ENCODE measurements at places on chromosomes 3 and 15.
A peak's percentile ranks its signal among the peaks of the same experiment; 100 is the strongest.

DNA sequence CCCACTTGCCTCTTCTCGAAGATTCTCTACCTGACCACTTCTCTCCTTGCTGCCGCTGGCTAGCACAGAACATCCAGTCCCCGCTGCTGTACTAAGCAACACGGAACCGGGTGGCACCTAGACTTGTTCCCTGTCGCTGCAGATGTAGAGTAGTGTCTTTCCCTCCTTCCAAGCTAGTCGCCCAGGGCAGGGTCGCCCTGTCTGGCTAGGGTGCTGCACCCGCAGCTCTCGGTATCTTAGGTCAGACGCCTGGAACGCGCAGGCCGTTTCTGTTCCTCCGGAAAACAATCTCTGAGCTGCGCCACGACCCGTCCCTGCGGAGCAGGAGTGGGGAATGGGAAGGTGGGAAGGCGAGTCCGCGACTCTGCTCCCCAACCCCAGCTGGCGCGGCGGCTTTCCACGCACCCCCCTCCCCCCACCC, 758 bp upstream of the SNX33 start:
- peak; percentile 29 for DNase-seq

DNA sequence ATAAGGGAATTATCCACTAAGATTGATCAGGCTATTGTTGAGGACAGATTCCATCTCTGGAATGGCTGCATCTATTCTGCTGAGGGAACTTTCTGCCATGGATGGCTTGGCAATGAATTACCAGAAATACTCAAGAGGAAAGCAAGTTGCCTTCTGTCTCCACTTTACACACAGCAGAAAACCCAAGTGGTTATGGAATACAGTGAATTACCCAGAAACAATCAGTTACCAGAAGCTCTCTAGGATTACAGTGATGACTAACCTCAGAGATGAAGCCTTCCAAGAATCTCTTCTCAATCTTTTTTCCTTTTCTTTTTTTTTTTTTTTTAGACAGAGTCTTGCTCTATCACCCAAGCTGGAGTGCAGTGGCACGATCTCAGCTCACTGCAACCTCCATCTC, 183.3 kb downstream of the WDR76 start:
- DNase-seq, result no peak

DNA sequence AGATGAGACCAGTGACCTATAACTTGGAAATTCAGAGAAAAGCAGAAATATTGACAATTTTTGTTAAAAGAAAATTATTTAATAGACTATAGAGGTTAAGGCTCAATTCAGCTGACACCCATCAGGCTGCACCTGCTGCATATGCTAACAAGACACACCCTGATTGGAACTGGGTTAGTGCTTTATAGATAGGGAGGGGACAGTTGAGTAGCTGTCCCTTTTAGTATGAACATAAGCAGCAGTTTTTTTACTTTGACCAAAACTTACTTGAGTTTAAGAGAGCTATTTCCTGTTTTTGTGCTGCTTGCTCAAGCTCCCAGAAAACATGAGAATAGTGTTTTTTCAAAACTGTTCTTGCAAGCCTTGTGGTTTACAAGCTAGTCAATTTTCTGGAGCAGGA, 292.6 kb downstream of the LRRC3B start:
- no peak for DNase-seq

- no peak for DNase-seq
Measured at GRCh38 chr3:193774272-193774915, 181.4 kb downstream of the OPA1 start.

- DNase-seq, result no peak
Measured at GRCh38 chr3:60337421-60337820, 913.8 kb downstream of the FHIT start.

DNA sequence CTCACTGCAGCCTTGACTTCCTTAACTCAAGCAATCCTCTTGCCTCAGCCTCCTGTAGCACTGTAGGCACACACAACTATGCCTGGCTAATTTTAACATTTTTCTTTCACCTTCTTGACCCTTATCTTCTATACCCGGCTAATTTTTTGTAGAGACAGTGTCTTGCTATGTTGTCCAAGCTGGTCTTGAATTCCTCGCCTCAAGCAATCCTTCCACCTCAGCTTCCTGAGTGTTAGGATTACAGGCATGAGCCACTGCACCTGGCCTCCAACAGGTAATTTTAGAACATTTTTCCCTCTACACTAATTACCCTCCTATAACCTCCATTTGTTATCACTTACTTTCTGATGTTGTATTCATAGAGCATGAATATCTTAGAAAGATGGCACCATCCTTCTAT, 60.3 kb downstream of the SPG11 start:
- DNase-seq, result no peak

DNA sequence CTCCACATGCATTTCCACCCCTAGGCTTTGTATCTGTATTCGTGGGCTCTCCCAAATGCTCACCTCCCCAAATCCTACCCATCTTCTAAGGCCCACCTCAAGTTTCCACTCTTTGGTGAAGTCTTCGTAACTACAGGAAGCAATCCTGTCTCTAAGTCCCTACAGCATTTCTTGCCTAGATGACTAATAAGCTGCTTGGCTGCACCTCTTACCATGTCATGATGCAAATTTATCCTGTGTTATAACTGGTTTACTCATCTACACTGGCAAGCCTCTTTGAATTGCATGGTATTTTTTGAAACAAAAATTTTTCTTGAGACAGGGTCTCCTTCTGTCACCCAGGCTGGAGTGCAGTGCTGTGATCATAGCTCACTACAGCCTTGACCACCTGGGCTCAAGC, 73.3 kb downstream of the SETMAR start:
- DNase-seq, result no peak

GRCh38 chr3:16944356-16944755, 59.6 kb downstream of the PLCL2 start:
- DNase-seq, result no peak

DNA sequence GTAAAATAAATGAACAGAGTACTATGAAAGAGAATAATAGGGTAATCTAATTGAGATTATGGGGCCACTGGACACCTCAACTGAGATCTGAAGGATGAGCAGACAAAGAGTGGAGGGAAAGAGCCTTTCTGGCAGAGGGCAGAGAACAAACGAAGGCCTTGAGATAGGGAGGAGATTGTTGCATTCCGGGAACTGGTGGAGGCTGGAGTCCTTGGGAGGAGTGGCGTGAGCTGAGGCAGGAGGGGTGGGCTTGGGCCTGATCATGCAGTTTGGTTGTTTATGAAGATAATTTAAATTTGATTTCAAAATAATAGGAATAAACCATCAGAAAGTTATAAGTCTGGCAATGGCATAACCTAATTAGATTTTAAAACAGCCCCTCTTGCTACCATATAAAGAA, 59.5 kb upstream of the GALNT15 start:
- no peak for DNase-seq

GRCh38 chr15:52441841-52442240, 86.8 kb downstream of the MYO5A start:
- no peak for DNase-seq

DNA sequence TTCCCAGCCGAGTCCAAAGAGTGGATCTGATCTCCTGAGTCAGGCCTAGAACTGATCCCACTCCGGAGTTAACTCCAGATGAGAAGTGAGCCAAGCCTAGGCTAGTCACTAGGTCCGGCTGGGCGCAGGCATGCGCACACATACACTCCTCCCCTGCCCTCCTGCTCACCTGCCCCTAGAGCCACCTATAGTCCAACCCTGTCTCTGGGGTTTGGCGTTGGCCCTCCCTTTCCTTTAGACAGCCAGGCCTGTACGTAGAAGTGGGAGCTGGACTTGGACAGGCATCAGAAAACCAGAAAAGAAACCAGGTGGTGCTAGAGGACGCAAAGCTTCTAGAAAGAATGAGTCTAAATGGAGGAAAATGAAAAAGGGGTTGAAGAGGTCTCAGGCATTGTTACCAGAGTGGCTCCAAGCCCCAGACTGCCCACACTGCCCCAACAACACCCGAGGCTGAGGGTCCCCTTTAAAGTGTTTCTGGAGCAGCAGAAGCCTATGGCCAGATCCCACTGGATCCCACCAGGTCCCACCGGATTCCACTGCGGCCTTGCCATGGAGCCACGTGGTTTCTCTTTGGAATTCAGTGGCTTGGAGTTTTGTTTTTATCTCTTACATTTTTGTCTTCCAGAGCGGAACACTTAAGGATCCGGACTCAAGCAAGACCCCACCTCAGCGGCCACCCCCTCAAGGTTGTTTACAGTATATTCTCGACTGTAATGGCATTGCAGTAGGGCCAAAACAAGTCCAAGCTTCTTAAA, 24.2 kb upstream of the TIMP4 start:
- no peak for DNase-seq

DNA sequence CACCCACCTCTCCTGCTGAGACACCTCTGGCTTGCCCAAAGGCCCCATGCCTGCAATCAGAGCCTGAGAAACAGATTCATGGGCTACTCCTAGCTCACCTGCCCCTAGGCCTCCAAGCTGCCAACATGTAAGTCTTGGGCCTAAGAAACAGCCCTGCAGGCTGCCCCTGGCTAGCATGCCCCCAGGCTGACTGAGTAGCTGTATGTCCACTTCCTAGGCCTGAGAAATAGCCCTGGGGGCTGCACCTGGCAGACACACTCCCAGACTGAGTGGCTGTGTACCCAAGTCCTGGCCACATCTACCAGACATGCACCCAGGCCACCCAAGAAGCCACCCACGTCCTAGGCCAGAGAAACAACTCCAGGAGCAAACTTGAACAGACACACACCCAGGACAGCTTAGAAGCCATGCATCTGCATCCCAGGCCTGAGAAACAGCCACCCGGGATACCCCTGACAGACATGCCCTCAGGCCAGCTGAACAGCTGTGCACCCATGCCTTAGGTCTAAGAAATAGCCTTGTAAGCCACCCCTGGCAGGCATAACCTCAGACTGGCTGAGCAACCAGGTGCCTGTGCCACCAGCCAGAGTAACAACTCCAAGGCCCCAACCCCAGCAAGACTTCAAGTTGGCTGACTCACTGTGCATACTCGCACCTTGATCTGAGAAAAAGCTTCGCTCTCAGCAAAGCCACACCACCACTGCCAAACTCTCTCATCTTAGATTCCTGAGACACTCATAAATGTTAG, 12.0 kb upstream of the NRG4 start:
- DNase-seq, result no peak

DNA sequence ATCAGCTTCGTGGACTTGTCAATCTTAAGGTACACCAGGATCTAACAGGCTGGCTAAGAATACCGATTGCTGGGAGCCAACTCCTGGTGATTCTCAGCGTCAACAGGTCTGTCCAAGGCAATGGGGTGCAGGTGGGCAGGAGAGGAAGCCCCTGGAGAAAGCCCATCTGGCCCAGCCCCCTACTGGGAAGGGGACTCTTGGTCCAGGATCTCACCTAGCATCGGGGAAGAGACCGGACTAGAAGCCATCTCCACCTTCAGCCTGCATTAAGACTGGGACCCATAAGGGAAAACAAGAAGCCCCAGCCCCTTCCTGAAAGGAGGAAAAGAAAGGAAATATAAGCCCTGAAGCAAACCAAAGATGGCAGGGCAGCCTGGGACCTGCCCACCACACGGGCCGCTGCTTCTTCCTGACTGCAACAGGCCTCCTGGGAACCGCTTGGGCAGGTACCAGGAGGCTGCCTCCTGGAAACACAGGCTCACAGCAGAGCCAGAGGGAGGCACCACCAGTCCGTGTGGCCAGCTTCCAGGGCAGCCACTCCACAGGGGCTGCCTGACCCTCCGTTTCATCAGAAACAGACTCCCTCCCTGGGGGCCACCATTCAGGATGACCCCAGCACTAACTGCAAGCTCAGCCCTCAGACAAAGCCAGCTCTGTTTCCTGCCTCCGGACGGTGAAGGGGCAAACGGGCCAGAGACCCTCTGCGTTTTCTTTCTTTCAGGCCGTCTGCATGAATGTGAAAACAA, 100.2 kb downstream of the LRIG1 start:
- no peak for DNase-seq

GRCh38 chr15:56969265-56969895, 50.9 kb downstream of the TCF12 start:
- DNase-seq, result no peak

- no peak for DNase-seq
Measured at GRCh38 chr3:193902607-193903511, 233.1 kb upstream of the HES1 start.

DNA sequence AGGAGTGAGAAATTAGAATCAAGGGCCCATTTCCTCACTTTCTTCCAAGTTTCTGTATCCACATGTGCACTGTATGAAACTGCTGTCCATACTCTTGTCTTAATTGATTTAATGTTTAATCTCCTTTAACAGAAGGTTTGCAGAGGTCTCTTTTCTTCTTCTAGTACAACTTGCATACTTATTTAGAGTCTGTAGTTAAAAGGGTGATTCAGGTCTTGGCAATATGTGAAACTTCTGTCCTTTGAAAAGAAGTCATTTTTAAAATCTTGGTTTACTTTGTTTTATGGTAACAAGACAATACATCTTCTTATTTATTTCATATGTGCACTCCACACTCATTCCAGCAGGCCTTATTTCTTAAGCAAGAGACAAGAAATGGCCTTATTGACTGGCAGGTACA, 25.8 kb downstream of the TMEM45A start:
- no peak for DNase-seq

DNA sequence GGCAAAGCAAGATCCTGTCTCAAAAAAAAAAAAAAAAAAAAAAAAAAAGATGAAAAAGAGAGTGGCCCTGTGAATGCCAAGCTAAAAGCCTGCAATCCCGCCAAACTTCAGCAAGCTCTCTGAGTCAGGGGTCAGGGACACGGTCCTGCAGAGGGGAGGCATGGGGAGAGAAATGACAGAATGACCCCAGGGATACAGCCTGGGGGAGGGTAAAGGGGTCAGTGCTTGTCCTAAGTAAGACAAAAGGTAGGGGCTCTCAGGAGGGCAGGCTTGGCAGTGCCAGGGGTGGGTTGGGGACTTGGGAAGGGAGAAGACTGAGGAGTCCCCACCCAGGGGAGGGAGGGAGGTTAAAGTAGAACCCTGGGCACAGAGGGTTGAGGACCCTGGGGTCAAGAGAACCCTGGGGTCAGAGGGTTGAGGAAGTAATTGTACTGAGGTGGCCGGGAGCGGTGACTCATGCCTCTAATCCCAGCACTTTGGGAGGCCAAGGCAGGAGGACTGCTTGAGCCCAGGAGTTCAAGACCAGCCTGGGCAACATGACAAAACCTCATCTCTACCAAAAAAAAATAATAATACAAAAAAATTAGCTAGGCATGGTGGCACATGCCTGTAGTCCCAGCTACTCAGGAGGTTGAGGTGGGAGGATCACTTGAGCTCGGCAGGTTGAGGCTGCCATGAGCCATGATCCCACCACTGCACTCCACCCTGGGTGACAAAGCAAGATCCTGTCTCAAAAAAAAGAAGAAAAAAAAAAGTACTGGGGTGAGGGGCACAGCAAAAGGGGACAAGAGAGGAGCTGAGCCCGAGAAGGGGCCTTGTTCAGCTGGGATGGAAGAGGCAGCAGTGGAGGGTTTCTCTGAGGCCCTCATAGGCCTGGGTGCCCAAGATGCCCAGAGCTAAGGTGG, 5.2 kb upstream of the SEMA3B start:
- no peak for DNase-seq

DNA sequence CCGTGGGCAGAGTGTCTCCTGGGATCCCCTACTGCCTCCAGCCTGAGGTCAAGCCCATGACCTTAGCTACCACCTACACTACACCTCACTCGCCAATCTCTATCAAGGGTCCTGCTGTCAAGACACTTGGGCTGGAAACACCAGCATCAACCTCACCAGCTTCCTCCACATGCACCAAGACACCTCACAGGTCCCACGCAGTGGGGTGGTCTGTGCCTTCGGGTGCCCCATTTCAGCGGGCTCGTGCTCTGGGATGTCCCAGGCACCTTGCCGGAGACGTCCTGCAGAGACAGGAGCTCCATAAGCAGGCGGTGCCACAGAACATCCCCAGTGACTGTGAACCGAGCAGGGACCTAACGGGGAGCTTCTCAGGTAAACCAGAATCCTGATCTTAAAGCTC, 20.0 kb downstream of the CYFIP1 start:
- DNase-seq, result no peak

GRCh38 chr3:89682556-89682955, 575.1 kb downstream of the EPHA3 start:
- DNase-seq, result no peak
